ENCODE measurements at places on chromosomes 7 and 10. TPM values are rescaled to one million over a fixed set of nuclear protein-coding genes. Genes with fewer than 3 reads are reported as not detected.

- no peaks in the 10 kb centered on the region for H3K4me1 ChIP-seq
- no peak overlapping the region for H3K4me3 ChIP-seq
- no peak for DNase-seq
- H3K36me3 ChIP-seq: no peaks in the 10 kb centered on the region
Observed at GRCh38 chr10:128643658-128644057, 517.4 kb upstream of the MKI67 start.

GRCh38 chr7:22588351-22588750 is 88.4 kb upstream of the STEAP1B start:
- H3K27me3 ChIP-seq: no peaks in the 10 kb centered on the region
- no peaks in the 10 kb centered on the region for H3K4me1 ChIP-seq
- H3K4me3 ChIP-seq: no peak overlapping the region
- H3K36me3 ChIP-seq: no peaks in the 10 kb centered on the region

DNA sequence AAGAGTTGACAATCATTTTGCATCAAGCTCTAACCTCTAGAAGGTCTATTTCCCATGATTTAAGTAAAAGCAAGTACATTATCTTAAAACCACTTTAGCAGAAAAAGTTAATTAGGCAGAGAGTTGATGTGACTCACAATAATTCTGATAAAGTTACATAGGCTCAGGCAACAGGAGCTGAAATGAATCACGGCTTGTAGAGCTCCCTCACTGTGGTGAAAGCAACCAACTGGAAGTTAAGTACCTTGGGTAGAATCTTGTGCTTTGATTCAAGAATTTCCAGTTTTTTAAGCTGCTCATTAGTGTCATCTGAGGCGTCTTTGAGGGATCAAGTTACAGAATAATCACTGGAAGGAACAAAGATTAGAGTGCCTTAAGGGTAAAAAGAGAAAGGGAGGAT is 68.9 kb upstream of the NFE2L3 start:
- H3K27me3 ChIP-seq: peaks cover 47% of the 10 kb centered on the region
- H3K4me1 ChIP-seq: peaks cover 3% of the 10 kb centered on the region
- H3K27ac ChIP-seq: no peak overlapping the region
- H3K36me3 ChIP-seq: no peaks in the 10 kb centered on the region

Gene TMEM196
- total RNA-seq: not detected

Gene SFRP5
- 183 TPM for total RNA-seq

Data from tibial nerve (tissue), 4 donors.